ENCODE measurements at places on chromosomes 16 and 17.
A peak's percentile ranks its signal among the peaks of the same experiment; 100 is the strongest.

DNA sequence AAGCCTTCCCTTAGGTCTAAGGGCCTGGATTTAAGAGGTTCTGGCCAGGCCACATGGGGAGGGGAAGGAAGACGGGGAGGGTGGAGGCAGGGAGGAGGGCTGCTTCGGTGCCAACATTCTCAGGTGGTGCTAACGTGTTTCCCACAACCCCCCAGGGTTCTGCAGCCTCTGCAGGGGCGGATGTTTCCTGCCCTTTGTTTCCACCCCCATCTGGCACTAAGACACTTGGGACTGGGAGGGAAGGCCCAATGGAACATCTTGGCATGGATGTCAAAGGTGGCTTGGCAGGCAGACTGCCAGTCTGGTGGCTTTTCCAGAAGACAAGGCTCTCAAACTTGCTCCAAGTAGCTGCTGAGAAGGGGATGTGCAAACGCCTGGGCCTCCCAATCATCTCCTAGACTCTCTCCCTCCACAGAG, 12.7 kb downstream of the HIC1 start:
- DNase-seq, result no peak

GRCh38 chr16:59459806-59460205, 725.7 kb upstream of the GOT2 start:
- no peak for DNase-seq

GRCh38 chr16:85735225-85735635, 15.7 kb downstream of the C16orf74 start:
- DNase-seq, result peak; percentile 86

DNA sequence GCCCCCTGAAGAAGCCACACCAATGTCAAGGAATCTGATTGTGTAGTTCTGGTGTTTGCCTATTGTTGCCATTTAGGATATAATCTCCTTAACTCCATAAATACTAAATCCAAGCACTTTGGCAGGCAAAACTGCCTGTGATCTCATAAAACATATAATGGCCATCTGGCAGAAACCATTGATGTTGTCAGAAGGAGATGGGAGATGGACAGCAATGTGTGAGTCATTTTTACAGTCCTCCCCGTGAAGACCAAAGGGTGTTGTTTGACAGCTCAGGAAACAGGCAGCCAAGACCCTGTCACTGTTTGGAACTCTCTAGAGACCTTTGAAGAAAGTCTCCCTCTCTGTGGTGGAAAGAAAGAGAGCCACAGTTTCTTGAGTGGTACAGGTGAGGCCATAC, 454.1 kb downstream of the HS3ST3B1 start:
- no peak for DNase-seq

GRCh38 chr16:23280483-23280967, 21.6 kb upstream of the SCNN1B start:
- no peak for DNase-seq

- no peak for DNase-seq
Observed at GRCh38 chr17:11330006-11330405, 89.0 kb downstream of the SHISA6 start.

DNA sequence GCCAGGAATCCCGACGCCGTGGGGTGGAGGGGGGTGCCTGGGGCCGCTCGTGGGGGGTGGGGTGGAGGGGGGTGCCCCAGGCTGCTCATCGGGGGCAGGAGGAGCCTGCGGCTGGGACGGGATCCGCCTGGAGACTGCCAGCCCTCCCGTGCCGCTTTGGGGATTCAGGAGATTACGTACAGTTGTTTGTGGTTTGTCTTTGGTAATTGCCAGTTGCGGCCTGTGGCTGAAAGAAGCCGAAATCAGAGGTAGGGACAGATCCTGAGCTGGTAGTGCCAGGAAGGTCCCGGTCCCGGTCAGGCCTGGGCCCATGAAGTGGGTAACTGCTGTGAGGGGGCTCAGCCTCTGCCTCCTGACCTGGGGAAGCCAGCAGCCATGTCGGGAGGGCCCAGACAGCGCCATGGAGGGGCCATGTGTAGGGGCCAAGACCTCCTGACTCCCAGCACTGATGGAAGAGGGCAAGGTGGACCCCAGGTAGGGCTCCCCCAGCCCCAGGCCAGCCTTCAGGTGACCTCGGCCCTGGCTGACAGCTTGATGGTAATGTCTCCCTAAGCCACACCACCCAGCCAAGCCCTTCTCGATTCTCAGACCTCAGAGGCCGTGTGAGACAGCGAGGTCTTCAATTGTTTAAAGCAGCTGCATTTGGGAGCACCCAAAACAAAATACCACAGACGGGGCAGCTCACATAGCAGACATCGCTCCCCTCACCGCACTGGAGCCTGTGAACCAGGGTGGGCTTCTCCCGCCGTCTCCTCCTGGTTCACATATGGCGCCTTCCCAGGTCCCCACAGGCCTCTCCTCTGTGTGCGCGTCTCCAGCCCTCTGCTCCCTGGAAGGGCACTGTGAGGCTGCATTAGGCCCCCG, 34.9 kb upstream of the SSTR5 start:
- DNase-seq, result no peak

DNA sequence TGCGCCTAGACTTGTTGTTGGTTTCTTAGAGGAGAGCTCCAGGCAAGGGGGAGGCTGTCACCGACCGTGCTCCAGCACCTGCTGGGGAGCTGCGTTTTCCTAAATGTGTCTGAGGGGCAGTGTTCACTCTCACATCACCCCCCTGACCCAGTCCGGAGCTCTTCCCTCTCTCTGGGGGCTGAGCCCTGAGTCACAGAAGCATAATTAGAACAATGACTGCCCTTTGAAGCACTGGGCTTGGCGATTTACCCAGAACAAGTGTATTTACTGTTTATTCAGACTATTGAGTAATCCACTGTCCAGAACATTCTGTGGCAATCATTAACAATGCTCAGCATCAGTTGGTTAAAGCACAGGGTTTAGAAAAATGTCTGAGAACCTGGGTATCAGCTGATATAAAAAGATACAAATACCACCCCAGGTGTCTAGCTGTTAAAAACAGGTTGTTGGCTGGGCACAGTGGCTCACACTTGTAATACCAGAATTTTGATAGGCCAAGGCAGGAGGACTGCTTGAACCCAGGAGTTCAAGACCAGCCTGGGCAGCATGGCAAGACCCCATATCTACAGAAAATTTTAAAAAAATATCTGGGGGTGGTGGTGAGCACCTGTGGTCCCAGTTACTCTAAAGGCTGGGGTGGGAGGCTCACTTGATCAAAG, 8.1 kb downstream of the CES4A start:
- no peak for DNase-seq

- no peak for DNase-seq
Observed at GRCh38 chr17:83096401-83097224, 17.2 kb downstream of the METRNL start.

GRCh38 chr17:4880857-4881256, 18.5 kb upstream of the C17orf107 start:
- no peak for DNase-seq

GRCh38 chr17:3915995-3916696, at the start of gene P2RX1:
Gene P2RX1, minus strand, starts transcription at chr17:3916465. Its CDS starts 240 bp downstream, at chr17:3916225.
- DNase-seq, result peak; percentile 55

DNA sequence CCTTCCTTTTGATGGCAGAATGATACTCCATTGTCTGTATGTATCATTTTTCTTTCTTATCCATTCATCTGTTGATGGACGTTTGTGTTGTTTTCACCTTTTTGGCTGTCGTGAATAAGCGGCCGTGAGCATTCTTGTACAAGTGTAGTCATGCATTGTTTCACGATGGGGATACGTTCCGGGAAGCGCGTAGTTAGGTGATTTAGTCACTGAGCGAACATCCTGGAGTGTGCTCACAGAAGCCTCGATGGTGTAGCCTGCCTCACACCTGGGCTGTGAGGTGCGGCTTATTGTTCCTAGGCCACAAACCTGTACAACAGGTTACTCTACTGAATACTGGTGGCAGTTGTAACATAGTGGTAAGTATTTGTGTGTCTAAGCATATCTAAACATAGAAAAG, 136.5 kb downstream of the CMIP start:
- DNase-seq, result no peak

GRCh38 chr16:3716831-3717234, 491 bp downstream of the TRAP1 start:
- peak; percentile 57 for DNase-seq

- DNase-seq, result peak; percentile 17
Observed at GRCh38 chr17:76678330-76678729, 32.4 kb downstream of the MXRA7 start.

GRCh38 chr17:44147812-44148211, 6.1 kb downstream of the HROB start:
- no peak for DNase-seq

DNA sequence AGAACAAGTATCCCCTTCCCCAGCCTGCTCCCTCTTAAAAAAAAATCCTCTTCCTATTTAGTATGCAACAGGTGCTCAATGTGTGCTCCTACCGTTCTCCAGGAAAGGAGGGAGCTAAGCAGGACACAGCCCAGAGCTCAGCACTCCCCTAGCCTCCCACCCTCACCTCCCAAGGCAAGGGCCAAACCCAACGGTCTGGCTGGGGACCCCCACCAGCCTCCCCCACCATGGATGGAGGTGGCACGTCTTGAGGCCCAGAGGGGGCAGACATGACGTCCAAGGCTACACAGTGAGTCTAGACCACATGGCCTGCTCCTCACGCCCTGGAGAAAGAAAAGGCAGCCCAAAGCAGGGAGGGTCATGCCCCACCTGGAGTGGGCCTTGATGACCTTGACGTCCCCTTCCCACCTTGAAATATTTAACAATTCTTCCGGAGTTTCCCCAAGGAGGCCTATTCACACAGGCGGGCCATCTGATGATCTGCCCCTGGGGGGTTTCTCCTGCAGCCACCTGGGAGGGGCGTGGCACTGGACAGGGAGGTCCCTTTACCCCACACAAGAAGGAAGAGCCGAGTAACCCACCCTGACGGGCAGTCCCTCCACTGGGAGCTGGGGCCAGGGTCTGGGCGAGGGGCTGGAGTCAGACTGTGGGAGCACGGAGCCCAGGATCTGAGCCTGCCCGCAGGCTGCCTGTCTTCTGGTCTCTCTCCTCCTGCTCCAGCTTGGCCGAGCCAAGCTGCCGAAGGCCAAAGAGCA, 89.4 kb upstream of the CBX4 start:
- DNase-seq, result no peak

GRCh38 chr17:82560252-82560642, 40.7 kb downstream of the FOXK2 start:
- DNase-seq, result no peak

DNA sequence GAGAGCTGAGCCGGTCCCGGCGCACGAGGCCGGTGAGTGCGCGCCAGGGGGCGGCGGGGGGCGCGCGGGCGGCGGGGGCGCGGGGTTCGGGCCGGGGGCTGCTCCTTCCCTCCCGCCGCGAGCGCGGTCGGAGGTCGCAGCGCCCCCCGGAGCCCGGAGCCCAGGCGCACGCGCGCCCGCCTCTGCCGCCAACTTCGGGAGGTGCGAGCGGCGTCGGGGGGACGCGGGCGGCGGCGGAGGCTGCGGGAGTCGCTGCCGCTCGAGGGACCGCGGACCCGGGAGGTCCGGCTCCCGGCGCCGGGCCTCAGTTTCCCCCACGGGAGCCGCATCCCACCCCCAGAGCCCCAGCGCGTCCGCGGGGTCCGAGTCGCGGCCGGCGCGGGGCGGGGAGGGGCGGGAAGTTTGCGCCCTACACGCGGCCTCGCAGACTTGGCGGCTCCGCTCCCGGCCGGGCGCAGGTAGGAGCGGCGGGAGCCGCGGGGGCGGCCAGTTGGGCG, at the start of gene PRR35:
PRR35 (plus strand) TSS at position 191 of the 497 bp plus-strand sequence. CDS start 2,901 bp downstream, outside the sequence.
- DNase-seq, result no peak

DNA sequence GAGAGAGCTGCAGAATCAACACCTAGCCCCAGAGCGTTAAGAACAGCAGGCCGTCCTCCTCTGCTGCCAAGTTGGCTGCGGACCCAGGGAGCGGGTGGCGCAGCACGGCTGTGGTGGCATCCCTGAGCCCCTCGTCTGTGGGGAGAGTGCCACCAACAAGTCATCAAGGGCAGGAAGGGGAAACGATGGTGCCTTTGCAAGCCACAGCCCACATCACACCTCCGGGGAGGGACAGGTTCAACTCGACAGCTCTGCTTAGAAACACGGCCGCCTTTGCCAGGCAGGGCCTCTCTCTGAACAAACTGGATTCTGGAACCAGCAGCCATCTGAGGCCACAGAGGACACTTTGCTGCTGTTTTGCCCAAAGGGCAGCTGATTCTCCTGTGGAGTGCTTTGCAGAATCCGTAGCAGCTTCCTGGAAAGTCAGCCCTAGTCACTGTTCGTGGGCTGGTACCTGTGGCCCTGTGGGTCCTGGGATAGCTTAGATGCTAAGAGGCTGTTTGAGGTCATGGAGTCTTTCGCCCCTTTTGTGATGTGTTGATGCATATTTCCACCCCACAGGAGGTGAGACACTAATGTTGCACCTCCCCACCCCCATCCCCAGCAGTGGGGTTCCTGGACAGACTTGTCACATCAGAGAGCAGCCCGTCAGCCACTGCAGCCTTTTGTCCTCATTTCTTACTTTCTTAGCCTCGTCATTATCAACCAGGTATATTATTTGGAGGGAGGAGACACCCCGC, 270.6 kb downstream of the CPPED1 start:
- DNase-seq, result no peak

- no peak for DNase-seq
Observed at GRCh38 chr17:63431939-63432804, 13.9 kb downstream of the CYB561 start.

- DNase-seq, result no peak
Observed at GRCh38 chr16:50489182-50489581, 59.0 kb upstream of the NKD1 start.

DNA sequence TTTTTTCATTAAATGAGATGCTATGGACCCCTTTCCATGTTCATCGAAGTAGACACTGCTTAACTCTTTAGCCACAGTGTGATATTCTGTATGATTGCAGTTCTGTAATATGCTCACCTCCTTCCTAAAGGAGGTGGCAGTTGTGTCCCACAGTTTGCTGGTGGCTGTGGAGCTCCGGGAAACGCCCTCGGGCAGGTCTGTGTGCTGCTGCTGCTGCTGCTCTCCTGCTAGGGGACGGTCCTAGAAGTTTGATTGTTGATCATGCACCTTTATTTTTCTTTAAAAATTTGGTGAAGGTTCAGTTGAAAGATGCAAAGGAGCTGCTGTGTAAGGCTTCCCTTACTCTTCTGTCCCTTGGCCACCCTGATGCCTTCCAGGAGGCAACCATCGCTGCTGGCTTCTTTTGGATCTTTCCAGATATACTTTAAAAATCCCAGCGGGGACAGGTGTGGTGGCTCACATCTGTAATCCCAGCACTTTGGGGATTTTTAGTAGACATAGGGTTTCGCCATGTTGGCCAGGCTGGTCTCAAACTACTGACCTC, 8.4 kb upstream of the CLEC18A start:
- no peak for DNase-seq

GRCh38 chr17:82531431-82531881, 11.9 kb downstream of the FOXK2 start:
- DNase-seq, result peak; percentile 44

DNA sequence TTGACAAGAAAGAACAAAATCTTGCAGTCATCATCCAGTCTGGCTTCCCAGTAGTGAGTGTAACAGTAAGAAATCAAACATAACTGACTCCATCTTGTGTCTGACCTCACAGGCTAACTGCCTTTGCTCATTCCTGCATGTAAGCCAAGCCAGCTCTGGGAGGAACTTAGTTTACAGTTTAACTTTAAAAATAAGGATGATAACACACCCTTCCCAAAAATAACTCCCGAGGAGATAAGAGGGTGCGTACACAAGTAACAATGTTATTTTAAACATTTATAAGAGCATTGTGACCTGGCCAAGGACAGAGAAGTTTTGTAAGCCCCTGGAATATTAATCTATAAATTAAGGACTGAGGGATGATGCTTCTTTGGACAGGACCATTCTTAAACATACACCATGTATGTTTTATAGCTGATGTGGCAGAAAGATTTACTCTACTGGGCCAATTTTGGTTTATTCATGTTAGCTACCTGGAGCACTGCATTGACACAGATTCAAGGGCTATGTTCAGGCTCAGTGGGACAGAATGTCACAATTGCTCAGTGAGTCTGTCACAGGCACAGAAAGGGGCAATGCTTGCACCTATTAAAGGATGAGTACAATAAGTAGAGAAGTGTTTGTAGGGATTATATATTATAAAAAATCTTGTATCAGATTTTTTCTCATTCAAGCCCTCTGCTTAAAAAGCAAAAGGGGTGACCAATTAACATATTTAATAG, 344.1 kb downstream of the UTP18 start:
- no peak for DNase-seq

Data from GM12865 (cell line).